ENCODE measurements at places on chromosomes 2 and 18.

- DNase-seq, result peak; percentile 44
Observed at GRCh38 chr2:171432969-171433762, 624 bp downstream of the METTL8 start.

- DNase-seq, result no peak
Observed at GRCh38 chr2:26148501-26148900, 24.4 kb upstream of the GAREM2 start.

DNA sequence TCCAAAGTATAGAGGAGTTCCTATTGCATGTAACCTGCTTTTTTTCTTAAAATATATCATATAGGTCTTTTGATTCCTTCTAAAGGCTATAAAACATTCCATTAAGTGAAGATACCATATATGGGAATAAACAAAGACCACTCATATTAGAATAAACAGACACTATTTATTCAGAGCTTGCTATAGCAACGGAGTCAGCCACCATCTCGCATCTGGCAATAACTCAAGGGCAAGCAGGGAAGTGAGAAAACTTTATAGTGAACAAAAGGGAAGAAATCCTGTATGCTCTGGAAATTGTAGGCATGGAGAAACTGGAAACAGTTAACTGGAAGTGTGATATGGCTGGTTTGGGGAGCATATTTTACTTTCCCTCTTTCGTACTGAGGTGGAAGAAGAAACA, 301.9 kb downstream of the PTH2R start:
- no peak for DNase-seq

DNA sequence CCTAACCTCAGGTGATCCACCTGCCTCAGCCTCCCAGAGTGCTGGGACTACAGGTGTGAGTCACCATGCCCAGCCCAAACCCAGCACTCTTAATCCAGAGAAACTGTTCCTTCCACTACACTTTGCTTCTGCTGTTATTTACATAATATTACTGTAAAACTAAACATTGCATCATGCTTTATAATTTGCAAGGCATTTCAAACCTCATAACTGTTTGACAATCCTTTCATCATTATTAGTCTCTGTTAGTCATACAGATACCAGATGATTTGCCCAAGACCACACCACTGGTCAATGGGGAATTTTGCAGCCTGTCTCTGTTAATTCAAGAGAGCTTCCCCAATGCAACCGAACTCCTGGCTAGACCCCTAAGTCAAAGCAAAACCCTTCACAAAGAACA, 338.3 kb downstream of the ALK start:
- DNase-seq, result no peak

GRCh38 chr2:59314031-59314766, 1073.1 kb upstream of the FANCL start:
- DNase-seq, result no peak

- DNase-seq, result no peak
Observed at GRCh38 chr2:145012214-145012670, 492.3 kb upstream of the ZEB2 start.

DNA sequence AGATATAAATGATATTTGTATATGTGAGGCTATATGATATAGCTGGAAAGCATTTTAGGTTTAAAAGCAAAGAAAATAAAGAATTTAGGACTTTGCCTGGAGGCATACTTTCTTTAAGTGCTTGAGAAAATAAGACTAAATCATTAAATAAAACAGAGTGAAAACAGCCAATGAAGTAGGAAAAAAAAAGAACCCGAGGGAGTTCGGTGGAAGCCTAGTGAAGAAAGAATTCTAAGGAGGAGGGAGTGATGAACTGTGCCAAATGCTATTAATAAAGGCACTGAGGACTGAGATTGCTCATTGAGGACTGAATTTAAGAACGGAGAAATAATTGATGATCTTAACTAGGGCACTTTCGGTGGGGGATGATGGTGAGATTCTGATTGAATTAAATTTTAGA, 573.5 kb downstream of the DSC3 start:
- no peak for DNase-seq

- no peak for DNase-seq
Observed at GRCh38 chr18:34848156-34848555, 138.1 kb downstream of the DTNA start.

DNA sequence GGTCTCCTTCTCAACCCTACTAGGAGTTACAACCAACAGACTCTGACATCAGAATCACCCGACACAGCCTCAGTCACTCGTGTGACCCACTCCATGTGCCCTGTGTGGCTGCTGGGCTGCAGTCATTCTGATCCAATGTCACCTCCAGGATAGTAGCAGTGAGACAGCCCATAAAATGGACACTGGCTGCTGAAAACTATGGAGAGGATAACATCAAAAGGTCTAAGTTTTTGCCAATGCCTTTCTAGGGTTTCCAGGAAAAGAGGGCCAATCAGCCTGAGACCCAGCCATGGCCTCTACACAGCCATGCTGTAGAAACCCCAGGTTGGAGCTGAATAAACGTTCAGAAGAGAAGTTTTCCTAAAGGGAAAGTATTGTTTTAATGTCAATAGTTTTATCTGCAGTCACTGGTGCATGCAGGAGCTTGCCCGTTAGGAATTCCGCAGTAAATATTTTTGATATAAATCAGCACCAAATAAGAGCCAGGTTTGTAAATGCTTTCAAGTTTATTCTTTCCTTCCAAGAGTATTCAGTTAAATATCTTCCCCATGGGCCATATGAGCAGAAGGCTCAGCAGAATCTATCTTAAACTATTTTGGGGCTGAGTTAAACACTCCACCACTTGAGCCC, 92.2 kb upstream of the PID1 start:
- DNase-seq, result no peak

DNA sequence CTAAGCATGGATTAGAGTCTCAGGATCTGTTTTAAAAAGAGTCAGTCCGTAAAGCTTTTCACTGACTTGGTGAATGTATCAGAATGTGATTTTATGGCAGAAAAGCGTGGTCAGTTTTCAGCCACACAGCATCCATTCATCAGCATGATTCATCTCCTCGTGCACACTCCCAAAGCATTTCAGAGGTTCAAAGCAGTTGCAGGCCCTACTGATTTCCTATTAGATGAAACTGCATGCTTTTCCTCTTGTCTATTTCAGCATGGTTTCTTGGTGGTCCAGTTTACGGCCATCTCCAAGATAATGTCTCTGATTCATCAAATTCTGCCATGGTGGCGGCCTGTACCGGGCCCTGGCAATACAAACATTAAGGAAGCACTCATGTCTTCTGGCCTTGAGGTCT, 4.8 kb upstream of the PARD6G start:
- no peak for DNase-seq

- no peak for DNase-seq
Observed at GRCh38 chr18:67509741-67510391, 6.7 kb downstream of the DSEL start.

DNA sequence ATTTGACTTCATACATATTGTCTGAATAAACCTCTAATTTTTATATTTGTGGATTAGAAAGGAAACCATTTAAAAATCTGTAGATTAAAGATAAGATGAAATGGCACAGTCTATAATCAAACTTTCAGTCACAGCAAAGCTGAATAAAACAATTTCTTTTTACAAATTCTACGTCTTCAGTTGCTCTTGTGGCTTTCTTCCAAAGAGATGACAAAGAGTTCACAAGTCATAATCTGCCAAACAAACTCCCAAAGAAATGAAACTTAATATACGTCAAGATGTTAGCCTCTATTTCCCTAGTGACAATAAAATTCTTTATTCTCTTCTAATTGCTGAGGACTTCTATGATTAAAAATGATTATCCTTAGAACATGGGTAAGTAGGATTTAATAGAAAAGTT, 66.3 kb downstream of the FIGN start:
- no peak for DNase-seq

GRCh38 chr2:172680436-172681068, 55.1 kb upstream of the RAPGEF4 start:
- DNase-seq, result no peak

GRCh38 chr2:71934595-71935261, 212.9 kb downstream of the CYP26B1 start:
- DNase-seq, result no peak

- DNase-seq, result no peak
Observed at GRCh38 chr2:68974946-68975665, 670 bp downstream of the GKN1 start.

GRCh38 chr2:29334706-29335105, 219.5 kb downstream of the CLIP4 start:
- DNase-seq, result no peak
